ENCODE measurements at places on chromosomes 3 and 15.

DNA sequence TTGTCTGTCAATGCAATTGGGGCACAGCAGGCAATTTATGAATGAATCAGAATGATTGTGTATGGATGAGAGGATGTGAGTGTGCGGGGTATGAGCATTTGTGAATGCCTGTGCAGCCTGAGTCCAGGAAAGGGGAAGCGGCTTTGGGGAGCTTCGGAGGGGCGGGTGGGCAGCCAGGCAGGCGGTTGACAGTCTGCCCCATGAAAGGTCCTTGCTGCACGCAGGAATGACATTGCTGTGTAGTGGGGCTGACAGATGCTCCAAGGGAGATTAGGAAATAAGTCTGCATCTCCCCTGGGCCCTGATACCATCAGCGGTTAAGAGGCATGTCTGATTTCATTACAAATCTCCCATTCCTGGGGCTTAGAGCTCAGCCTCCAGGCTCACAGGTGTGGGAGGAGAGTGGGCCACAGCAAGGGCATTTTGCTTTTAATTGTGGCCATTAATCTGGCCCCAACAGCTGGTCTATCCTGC is 26.4 kb upstream of the TSPAN3 start:
- DNase-seq, result no peak

DNA sequence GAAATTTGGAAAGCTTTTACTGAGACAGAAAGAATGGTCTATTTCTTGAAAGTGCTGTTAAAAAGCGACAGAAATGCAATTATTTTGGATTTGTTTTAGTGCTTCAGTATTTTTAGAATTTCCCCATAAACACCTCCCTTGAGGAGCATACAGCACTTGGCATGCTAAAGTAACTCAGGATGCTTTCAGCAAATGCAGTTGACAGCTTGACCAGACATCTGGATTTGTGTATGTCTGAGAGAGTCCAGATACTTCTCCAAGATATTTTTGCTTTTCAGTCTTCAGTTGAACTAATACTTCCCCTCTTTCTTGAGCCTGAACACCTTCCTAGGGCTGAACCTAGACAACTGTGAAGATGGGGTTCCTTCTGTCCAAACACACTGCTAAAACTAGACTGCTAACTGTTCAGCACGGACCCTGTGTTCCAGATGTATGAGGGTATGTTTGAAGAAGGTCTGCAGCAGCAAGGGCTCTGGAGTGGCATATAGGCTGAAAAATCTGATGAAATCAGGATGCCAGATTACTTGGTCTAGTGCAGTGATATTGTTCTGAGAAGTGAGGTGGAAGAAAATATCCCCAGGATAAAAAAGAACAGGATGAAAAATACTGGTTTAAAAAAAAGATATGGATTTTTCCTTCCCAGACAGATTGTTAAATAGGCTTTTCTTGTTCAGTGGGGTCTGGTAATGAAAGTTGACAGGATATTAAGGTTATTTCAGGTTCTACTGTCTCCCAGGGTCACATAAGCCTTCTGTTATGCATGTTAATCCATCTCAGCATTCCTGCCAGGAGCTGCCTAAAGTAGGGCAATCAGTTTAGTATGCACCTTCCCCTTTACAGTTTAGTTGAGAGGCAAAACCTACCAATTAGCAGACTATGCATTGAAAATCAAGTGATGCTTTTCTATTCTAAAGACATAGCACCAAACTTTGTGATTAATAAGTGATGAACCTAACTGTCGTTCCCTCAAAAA is 516.9 kb upstream of the TBL1XR1 start:
- DNase-seq, result no peak

- DNase-seq, result no peak
Measured at GRCh38 chr15:25609371-25609770, 170.5 kb upstream of the UBE3A start.

DNA sequence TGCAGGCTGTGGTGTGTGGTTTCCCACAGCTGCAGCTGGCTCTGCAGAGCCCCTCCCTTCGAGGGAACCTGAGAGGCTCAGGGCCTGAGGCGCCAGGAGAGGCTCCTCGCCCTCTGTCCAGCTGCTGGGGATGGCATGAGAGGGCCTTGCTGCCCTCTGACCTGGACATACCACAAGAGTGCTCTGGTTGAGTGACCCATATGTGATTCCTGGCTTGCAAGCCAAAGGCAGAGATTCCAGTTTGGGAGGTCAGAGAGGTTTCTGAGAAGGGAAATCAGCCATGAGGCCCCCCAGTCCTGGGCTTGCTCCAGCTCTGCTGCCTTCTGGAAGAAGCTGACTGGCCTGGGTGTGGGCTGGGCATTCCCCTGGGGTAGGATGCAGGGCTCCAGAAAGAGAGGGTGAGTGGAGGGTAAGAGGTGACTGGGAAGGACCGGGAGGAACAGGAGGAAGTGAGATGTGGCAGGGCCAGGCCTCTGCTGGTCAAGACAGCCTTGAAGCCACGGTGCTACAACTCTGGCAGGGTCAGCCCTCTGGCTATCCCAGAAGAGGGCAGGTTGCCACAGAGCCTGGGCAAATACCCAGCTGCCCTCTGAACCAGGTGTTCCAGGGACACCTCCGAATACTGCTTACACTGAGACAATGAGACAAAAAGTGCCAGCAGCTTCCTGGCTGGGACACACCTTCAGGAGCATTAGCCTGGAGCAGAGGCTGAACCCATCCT is 16.0 kb upstream of the SRP14 start:
- no peak for DNase-seq

DNA sequence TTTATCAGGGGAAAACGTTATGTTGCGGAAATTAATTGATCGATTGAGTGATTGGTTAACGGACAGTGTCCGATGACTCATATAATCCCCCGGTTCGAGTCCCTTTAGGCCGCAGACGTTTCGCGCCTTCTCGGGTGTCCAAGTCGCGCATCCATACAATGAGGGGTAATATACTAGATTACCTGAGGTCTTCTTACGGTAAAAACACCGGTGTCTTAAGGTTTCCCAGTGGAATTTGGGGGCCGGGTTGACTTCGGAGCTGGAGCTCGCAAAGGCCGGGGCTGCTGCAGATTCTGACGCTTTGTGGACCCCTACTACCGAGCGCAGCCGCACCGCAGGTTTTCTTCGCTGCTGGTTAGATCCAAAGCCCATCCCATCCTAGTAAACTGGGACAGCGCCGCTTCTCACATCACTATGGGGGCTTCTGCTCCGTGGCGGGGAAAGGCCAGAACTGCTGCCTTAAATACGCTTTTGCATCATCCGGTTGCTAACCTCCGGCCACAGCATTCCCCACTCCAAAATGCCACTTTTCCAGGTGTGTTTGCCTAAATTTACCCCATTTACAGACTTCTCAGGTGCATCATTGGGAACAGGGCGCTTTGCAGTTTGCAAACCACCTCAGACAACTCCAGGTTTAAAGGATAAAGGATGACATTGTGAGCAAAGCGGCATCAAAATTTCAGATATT is 858 bp upstream of the SACM1L start:
- peak; percentile 24 for DNase-seq

DNA sequence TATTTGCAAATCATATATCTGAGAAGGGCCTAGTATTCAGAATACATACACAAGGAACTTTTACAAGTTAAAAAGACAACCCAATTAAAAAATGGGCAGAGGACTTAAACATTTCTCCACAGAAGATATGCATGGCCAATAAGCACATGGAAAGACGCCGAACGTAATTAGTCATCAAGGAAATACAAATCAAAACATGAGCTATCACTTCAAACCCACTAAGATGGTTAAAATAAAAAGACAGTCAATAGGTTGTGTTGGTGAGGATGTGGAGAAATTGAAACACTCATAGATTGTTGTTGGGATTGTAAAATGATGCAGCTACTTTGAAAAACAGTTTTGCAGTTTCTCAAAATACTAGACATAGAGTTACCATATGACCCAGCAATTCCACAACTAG is 61.2 kb upstream of the NEO1 start:
- DNase-seq, result no peak

- no peak for DNase-seq
Measured at GRCh38 chr15:65326818-65327217, 22.3 kb downstream of the RNU5B-1 start.

DNA sequence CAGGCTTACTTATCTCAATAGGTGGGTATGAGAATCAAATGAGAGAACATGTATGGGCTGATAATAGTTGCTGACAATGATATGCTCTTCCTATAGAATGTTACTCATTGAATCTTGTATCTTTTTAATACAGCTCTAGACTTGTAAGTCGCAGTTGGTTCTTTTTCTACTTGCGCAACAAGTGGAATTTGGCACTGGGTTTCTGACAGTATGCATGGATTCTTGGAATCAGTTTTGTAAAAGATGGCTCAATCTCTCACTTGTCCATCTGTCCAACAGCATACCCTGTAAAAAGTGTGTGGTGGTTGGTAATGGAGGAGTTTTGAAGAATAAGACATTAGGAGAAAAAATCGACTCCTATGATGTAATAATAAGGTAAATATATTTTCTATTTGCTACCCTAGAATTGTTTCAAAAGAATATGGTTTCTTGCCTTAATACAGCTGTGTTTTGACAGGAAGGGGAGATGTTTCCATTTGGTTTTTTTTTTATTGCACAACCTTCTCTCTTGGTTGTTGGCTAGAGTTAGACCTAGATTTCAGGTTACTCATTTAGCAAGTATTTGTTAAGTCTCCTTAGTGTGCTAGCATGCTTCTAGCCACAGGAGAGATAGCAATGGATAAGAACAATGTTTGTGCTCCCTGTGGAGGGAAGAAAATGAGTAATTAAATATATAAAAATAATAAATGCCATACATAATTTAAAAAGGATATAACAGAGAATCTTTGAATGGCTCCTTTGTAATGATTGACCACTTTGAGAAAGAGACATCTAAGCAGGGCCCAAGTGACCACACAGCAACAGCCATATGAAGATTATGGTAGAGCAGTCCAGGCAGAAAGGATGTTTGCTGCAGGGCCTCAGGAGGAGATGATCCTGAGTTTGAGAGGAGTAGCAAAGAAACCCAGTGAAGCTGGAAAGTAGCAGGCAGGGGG is 21.8 kb downstream of the ST3GAL6 start:
- DNase-seq, result no peak

DNA sequence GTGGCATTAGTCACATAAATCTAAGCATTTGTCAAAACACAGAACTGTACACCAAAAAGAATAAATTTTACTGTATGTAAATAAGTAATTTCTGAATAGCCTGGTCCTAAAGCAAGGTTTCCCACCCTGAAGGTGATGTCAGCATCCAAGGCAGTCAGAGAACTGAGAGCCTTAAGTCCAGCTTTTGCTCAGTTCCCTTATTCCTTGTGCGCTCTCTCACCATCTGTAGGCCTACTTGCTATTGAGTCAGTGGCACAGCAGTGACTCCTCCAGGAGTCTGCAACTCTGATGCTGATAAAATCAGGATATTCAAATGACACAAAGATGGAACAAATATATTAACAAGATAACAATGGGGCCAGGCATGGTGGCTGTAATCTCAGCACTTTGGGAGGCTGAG is 22.3 kb downstream of the VPS39 start:
- DNase-seq, result no peak

GRCh38 chr3:58994746-58995330 is 55.0 kb downstream of the CFAP20DC start:
- DNase-seq, result no peak

DNA sequence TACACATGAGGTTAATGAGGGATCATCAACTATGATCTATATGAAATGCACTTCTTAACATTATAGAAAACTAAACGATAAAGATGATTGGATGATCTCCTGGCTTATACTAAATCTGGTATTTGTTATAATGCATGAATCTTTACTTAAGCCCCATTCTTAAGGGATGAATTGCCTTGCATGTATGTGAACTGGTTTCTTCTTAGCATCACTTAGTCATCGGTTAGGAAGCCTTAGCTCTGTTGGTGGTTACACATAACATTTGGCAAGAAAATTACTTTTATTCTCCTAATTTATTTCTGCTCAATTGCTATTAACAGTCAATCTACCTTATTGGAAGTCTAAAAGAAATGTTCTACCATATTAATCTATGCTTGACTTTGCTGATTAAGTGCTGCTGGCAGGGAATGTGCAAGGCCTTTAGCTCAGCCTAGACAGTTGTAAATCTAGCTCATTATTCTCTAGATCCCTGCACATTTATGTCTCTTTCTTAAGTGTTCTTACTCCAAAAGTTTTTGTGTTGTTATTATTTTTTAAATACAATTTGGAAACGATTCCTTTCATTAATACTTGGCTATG is 356.0 kb downstream of the ZPLD1 start:
- DNase-seq, result no peak

DNA sequence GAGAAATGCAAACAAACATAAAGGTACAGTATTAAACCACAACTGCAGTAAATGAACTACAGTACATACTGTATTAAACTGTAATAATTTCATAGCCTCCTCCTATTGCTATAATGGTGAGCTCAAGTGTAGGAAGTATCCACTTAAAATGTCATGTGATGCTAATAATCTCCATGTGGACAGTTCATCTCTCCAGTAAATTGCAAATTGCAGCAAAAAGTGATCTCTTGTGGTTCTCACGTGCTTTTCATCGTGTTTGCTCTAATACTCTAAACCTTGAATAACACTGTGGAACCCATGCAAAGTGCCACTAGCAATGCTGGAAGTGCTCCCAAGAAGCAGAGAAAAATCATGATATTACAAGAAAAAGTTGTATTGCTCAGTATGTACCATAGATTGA is 9.2 kb upstream of the FNDC3B start:
- DNase-seq, result no peak

DNA sequence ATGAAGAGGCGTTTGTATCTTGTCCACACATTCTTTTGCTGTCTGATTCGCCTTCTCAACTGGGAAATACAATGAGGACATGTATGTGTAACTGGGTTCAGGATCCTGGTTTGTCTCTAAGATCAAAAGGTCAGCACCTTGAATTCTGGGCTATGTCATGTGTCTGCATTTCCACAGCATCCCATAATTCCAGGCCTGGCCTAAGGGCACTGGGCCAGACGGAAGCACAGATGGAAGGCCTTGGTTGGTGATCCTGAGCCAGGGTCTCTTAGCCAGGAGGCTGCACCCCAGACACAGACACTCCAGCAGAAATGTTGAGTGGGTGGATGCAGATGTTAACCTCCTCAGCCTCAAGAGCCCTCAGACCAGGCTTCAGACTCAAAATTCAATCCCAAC is 23.7 kb upstream of the HERC1 start:
- no peak for DNase-seq

GRCh38 chr15:73930371-73930770 is 4.1 kb downstream of the LOXL1 start:
- no peak for DNase-seq
